Left renal cortex interstitium (tissue), 4 donors: ENCODE measurements at places on chromosomes 13 and 19. TPM values are rescaled to one million over a fixed set of nuclear protein-coding genes. Genes with fewer than 3 reads are reported as not detected.

DNA sequence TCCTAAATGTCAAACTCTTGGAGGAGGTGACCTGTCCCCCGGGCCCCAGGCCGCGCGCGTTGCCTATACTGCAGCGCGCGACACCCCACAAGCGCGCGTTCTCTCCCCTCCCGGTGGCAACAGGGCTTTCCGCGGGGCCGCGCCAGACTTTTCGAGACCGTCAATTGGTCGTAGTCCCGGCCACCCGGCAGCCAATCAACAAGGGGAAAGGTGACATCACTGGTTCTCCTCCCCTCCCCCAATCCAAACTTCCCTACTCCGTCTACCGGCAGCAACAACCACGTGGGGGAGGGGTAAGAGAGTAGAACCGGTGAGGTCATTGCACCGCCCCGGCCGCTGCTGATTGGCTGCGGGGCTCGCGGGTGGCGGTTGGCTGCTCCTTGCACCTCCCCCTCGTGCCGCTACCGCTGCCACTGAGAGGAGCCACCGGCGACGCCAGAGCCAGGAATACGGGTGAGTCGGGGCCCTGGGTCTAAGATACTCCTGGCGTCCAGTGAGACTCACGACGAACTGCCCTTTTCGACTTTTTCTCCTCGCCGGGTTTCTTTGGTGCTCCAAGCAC is 829 bp upstream of the CIC start:
- DNase-seq: peak; percentile 100

- DNase-seq: no peak
Observed at GRCh38 chr13:112346173-112346898, 29.8 kb upstream of the SPACA7 start.

- DNase-seq: no peak
Observed at GRCh38 chr13:60095300-60095699, 68.4 kb downstream of the DIAPH3 start.

DNA sequence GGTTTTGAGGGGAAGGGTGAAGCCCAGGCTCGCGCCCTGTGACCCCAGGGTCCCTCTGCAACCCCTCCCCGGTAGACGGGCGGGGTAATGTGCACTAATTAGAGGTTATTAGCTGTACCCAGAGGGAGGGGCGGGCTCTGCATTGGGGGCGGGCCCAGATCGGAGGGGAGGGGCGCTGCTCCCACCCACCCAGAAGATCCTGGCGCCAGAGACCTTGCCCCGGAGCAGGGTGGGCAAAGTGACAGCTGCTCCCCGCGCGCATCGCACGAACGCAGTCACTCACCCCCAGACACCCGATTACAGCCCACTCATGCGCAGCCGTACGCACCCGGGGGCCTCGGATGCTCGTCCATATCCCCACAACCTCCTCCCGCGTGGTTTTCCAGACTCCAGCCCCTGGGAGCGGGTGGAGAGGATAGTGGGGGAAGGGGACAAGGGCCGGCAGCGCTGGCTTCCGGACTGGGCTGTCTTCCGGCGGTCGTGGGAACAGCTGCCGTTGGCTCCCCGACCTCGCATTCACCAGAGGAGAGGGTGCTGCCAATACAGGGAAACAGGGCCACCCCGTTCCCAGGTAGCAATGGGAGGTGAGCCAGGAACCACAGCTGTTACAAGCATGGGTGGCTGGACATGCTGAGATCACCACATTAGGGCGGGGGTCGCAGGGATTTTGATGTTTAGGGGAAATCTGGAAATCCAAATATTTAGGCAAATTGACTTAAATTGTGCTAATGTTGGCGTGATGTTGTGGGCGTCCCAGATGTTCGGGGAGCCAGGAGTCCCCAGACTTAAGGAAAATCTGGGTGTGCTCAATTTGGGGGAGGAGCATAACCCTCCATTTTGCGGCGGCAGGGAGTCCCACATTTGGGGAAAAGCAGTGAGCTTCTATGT is 2.9 kb upstream of the HOOK2 start:
- DNase-seq: no peak

GRCh38 chr19:54430306-54431254 is 15.3 kb downstream of the TTYH1 start:
- no peak for DNase-seq

GRCh38 chr13:25085125-25085742 is 10.7 kb upstream of the PABPC3 start:
- DNase-seq: no peak

DNA sequence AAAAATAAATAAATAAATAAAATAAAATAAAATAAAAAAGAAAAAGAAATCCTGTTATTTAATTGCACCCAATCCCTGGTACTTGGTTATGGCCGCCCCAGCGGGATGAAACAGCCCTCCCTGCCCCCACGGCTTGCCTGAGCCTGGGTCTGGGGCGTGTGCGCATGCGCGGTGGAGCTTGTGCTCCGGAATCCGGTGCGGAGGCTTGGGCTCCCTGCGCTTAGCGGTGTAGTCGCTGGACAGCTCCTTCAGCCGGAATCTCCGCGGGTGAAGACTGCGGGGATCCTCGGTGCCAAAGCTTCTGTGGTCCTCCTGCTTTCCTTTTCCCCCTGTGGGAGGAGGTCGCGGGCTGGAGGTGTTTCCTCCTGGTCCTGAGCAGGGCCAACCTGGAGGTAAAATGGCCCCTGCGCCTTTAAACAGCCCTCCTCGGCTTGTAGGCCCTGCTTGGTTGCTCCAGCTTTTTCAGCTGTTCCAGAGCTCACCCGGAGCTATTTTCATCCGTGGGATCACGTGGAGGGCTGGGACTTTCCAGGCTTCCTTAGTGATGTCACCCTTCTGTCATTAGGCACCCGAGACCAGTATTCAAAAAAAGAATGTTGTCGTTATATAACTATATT is at the start of gene PLA2G4C:
Gene PLA2G4C, minus strand, starts transcription at position 468 of the 617 bp plus-strand sequence. CDS start 4,288 bp downstream, outside the sequence.
- peak; percentile 74 for DNase-seq

GRCh38 chr13:41916173-41916954 is 44.5 kb downstream of the VWA8 start:
- DNase-seq: no peak

DNA sequence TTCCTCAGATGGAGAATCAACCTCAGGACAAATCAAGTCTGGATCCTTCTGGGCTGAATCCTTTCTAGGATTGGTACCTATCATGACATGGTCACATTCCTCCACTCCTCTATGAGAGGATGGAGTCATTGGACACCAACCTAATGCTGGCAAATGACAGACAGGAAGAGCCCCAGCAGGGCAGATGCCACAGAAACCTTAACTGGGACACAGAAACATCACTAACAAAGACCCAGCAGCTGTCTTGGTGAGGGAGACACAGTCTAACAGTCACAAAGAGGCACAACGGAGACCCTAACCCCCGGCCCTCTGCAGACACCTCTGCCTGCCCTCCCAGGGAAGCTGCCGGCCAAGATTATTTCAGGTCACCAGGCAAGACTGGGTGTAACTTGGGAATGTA is 2.1 kb downstream of the ANKRD27 start:
- DNase-seq: no peak

- no peak for DNase-seq
Observed at GRCh38 chr13:63492604-63493003, 2077.0 kb upstream of the PCDH20 start.

- no peak for DNase-seq
Observed at GRCh38 chr19:16457195-16457953, 14.4 kb downstream of the EPS15L1 start.

DNA sequence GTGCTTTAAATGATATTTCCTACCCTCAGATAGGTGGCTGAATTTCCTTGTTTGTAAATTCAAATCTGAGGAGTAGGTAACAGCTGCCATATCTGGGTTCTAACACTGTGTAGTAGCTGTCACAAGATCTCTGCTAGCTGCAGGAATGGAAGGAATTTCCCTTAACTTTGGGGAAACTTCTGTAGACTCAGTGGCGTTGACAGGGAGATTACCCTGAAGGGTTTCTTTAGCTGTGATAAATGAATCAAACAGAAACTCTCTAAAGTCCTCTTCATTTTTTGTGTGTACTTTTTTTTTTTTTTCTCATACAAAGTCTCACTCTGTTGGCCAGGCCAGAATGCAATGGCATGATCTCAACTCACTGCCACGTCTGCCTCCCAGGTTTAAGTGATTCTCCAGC is 5.3 kb upstream of the EPSTI1 start:
- DNase-seq: no peak

DNA sequence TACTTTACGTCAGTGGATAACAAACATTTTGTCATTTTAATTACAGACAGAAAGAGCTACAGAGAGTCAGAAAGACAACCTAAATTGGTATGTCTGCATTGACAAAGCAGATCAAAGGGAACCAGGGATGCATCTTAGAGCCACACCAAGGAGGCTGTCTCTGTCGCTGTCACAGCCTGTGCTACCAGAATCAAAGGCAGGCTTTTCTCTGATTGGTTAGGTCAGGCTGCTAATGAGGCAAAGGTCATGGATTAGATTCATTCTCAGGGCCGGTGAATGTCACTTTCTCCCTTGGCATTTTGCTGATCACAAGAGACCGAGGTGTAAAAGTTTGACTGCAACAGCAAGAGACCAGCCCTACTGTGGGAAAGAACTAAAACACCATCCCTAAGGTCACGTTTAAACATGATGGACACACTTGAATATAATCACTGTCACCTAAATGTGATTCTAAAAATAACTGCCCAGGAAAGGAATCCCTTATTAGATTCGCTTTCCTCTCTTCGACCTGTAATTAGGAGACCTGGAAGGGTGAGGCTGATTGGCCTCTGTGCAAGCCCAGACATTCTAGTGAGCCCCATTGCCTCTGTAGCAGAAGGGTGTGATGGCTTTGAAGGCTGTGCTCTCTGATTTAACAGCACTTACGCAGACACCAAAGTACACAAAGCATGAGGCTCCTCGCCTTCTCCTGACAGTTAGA is 314.4 kb upstream of the NBEA start:
- no peak for DNase-seq

DNA sequence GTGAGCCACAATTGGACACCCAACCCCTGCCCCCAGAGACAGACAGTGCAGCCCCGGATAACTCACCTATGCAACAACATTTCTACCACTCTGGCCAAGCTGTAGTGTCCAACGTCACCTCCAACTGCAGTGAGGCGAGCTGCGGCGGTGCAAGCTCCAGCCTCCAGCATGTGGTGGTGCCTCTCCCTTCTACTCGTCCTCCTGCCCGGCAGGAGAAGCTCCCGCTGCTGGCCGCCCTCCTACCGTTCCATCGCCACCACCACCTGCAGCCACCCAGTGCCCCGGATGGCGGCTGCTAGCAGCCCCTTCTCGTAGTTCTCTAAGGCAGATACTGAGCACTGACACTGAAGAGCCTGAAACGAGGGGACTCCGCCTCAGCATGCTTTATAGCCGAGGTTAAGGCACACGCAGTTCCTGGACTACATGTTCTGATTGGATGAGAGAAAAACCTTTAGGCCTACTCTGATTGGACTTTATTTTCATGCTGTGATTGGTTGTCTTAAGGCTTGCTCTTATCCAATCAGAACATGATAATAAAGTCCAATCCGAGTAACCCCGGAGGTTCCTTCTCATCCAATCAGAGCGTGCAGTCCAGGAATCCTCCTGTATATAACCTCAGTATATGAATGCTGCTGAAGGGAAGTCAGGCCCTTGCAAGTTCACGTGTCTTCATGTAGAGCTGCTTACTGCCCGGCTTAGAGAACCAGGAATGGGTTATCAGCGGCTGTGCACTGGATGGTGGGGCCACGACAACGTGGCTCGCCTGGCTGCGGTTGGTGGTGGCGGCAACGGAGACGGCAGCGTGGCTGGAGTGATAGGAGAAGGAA is 63.5 kb downstream of the TUBA3C start:
- DNase-seq: no peak

DNA sequence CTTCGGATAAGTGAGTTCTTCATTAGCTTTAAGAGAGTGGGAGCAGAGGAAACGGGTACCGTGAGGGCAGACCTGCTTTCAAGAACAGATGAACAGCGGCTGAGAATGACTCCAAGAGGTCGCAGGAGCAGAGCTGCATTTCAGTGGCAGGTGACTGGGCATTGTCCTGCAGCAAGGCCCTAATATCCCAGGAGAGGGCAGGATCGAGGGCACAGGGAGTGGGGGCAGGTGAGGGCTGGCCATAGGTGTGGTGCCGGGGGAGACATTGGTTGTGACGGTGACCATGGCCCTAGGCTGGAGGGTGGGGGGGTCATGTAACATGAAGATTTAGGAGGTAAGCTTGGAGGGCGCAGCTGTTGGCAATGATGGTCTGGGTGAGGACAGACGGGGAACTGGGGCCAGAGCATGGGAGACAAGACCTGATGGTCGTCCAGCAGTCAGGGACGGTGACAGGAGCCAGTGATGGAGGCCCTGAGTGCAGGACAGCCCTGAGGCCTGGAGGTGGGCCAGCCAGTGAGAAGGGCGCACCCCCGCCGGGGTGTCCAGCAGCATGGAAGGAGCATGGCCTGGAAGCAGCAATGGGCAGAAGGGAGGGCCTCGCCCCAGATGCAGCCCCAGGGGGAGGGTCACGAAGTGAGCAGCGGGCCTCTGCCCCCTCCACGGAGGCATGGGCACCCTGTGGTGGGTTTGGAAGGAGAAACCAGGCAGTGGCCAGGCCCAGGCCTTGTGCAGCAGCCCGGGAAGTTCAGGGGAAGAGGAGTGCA is 29.2 kb upstream of the LAMP1 start:
- no peak for DNase-seq

- DNase-seq: no peak
Observed at GRCh38 chr19:6023936-6024335, 46.0 kb upstream of the RANBP3 start.

GRCh38 chr19:33279430-33280350 is 22.6 kb downstream of the CEBPA start:
- no peak for DNase-seq

DNA sequence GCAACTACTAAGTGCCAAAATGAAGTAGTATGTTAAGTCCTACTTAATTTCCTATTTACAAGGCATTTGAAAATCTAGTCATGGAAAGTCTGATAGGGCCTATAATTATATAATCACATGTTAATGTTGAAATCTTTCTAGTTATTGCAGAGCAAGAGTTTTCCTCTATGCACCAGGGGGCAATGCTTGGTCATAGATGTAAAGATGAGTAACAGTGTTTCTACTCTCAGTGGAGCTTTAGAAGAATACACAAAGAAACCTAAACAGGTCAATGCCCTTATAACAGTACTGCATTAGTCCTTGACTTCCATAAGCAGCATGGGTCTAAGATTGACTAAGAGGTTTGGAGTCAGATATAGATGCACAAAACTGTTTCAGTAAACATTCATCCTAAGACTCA is 218.7 kb downstream of the KCTD12 start:
- no peak for DNase-seq

DNA sequence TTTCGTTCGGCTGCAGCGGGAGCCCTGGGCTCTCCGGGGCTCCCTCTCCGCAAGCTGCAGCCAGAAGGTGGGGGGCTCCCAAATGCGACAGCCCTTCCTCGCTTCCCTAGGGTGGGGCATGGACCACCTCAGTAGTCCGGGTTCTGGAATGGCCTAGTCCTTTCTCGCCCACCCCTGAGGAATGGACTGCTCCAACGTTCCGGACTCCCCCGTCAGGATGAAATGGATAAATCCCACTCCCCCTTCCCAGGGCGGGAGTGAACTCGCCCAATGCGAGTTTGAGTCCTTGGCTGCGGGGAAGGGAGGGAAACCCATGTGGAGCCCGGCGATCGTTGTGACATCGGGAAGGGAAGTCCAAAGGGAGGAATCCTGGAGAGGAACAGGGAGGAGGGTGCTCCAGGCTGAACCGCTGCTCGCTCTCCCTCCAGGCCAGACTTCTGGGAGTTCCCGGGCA is 5.5 kb downstream of the HRC start:
- DNase-seq: no peak

ACTN4 gene
- 686 TPM for polyA plus RNA-seq

FBXO27 gene
- 9.5 TPM for polyA plus RNA-seq

LILRA2 gene
- 1.1 TPM for polyA plus RNA-seq

SIGLEC12 gene
- polyA plus RNA-seq: 0.08 TPM

C1QTNF9 gene
- polyA plus RNA-seq: 0.32 TPM
